Natural killer cell treated with Interleukin-12 subunit alpha and Interleukin-12 subunit beta and Interleukin-15 and Interleukin-18, amount 100 ng/mL, for 72 hours (primary cell): ENCODE measurements at places on chromosomes 13 and 19.

DNA sequence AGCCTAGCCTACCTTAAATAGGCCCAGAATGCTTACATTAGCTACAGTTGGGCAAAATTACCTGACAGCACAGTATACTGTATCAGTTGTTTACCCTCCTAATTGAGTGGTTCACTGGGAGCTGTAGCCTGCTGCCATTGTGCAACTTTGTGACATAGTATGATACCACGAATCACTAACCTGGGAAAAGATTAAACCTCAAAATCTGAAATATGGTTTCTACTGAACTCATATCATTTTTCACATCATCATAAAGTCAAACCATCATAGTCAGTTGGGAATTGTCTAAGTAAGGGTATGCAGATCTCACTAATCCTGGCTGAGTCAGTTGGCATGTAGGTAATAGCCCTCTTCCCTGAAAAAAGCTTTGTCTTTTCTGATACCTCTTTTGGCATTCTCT, 9.2 kb downstream of the PAN3 start:
- DNase-seq = no peak

DNA sequence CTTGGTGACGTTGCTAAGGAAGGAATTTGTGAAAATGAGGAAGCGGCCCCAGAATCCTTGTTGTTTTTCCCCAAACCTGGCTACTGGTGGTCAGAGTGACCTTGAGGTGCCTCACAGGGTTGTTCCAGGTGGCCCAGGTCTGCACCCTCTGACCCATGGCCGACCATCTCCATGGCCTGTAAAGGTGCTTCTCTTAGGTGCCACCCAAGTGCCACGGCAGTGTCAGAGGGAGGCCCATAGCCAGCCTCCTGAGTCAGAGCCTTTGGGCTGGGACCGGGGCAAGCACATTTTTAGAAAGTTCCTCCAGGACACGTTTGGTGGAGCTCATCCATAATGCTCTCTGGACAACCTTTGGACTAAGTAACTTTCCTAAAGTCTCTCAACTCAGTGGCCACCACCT, 83.9 kb upstream of the IRS2 start:
- DNase-seq = no peak

- DNase-seq = no peak
Measured at GRCh38 chr13:38685974-38686576, 802 bp upstream of the FREM2 start.

DNA sequence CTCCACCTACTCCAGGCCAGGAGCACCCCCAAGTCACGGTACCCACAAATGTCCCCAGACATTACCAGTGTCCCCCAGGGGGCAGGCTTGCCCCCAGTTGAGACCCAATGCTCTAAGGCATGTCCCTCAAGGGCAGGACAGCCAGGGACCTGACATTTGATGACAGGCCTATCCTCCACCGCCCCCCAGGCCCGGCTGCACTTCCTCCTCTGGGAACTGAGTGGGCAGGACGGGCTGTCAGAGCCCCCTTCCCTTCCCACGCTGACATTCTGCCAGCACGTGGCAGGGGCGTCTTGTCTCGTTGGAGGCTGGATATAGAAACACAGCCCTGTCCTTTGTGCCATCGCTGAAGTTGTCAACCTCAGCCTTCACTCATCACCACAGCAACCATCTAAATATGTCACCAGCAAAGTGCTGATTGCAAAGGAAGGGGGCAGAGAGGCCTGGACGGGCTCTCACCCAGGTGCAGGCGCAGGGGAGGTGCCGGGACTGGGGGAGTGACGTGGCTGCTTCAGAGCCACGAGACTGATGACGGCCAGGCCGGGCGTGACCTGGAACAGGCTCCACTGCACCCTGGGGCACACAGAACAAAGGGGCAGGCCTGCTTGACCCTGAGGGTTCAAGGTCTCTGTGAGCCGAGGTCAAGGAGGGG, 38.4 kb downstream of the GNG7 start:
- DNase-seq = no peak

DNA sequence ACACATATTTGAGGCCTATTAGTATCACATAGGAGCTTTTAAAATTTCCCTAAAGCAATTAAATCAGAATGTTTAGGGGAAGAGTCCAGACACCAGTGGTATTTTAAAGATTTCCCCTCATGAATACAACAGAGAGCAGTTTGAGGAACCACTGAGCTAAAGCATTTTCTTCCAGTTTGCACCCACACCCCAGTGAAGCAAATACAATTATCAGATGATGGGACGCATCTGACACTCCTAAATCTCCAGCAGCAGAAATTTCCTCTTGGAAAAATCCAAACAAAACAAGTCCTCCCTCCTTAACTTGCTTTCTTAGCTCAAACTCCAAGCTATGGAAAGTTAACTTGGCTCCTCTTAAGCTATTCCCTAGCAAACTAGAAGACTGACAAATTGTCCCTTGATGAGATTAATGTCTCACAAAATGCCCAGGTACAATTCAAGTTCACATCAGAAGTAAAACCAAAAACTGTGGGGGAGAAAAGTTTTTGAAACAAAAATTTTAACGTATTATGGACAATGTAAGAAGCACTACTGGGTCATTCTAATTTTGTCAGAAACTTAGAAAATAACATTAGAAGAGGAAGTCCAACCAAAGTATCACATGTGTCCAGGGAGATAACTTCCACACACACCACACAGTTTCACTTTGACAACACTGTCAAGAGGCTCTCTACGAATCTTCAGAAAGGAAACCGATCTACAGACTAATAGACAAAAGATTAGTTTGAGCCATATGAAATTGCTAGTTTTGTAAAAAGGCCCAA, 74.1 kb downstream of the ABCC4 start:
- no peak for DNase-seq

- DNase-seq = no peak
Measured at GRCh38 chr13:93226065-93226622, 463 bp upstream of the GPC6 start.

DNA sequence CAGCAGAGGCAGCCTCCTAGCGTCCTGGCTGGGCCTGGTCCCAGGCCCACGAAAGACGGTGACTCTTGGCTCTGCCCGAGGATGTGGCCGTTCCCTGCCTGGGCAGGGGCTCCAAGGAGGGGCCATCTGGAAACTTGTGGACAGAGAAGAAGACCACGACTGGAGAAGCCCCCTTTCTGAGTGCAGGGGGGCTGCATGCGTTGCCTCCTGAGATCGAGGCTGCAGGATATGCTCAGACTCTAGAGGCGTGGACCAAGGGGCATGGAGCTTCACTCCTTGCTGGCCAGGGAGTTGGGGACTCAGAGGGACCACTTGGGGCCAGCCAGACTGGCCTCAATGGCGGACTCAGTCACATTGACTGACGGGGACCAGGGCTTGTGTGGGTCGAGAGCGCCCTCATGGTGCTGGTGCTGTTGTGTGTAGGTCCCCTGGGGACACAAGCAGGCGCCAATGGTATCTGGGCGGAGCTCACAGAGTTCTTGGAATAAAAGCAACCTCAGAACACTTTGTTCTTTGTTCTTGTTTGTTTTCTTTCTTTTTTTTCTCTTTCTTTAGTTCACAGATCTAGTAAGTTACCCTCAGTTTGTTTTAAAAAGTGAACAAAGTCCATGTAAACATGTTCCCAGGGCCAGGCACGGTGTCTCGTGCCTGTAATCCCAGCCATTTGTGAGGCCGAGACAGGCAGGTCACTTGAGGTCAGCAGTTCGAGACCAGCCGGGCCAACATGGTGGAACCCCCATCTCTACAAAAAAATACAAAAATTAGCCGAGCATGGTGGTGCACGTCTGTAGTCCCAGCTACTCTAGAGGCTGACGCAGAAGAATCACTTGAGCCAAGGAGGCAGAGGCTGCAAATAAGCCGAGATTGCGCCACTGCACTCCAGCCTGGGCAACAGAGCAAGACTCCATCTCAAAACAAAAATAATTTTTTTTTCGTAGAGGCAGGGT, 10.2 kb downstream of the ANGPTL4 start:
- no peak for DNase-seq

GRCh38 chr13:95485045-95485517, 67.4 kb upstream of the CLDN10 start:
- DNase-seq = no peak

DNA sequence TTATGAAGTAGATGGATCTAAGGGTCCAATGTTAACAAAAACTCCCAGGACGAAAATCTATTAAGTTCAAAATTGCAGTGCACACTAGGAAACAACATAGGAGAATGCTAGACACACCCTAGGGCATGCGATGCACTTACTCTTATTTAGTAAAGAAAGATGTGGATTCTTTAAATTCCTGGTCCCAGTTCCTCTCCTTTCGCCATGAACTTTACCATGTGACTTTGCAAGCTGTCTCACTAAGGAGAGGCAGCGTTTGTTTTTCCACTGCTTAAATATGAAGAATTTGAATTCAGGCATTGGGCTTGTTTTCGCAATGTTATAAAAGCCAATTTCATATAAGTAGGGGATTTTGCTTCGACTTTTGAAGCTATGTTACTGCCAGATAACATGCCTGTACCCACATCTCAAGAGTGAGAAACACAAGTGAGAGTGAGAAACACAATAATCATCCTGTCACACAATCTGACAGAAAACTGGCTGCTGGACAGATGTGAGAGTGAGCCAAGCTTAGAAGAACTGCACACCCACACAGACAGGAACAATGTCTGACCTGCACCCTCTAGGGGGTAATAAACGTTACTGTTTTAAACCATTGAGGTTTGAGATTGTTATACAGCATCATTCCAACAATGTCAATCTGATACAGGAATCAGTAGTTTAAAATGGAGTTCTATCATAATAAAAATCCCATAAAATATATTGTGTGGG, 1308.4 kb downstream of the SLITRK5 start:
- DNase-seq = peak; percentile 63

DNA sequence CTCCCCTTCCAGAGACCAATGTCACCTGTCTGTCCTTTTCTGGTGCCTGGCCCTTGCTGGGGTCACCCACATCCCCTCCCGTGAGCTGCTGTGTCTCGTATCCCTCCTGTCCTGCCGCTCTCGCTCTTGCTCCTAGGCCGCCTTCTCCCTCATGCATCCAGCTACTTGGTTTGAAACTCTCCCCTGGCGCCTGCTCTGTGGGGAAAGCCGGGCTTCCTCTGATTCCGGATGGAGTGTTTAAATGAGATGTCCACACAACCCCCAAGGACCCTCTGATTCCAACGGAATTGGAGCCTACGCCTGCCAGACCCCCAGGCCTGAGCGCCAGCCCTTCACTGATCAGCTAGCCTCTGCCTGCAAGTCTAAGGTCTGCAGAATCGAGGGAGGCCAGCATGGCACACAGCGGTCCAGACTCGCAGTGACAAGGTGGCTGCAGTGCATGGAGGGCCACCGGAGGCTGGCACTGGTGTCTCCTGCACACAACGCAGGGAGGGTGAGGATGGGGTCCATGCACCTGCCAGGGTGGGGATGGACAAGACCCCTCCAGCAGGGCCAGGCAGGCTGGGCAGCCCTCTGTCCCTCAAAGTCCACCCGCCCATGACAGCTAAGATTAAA, 47.2 kb downstream of the RFX2 start:
- DNase-seq = no peak

DNA sequence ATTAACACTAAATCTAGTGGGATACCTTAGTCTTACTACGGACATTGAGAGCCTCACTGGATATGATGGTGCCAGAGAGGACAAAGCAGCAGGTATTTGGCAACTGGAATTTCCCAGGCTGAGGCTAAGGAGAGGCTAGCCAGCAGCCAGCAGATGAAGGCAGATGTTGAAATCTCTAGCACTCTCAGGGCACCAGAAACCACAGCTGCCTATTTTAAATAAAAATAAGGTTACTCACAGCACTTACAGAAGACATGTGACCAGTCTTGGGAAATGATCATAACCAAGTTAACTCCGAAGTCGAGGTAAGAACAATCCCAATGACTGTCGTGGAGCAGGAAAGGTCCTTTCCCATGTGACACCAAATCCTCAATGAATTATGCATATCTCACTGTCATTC, 1726.0 kb downstream of the EFNB2 start:
- no peak for DNase-seq

DNA sequence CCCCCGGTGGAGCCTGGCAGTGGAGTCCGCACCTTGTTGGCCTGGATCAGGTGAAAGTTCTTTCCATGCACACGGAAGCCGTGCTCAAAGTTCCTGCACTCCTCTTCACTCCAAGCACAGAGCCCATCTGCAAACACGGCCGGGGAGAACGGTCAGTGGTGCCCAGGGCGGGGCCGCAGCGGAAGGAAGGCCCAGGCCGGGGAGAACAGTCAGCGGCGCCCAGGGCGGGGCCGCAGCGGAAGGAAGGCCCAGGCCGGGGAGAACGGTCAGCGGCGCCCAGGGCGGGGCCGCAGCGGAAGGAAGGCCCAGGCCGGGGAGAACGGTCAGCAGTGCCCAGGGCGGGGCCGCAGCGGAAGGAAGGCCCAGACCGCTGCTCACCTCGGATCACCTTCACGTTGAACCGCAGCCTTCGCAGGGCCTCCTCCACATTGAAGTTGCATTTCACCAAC, 20.6 kb upstream of the PLPP2 start:
- DNase-seq = no peak

- DNase-seq = peak; percentile 62
Measured at GRCh38 chr13:32645854-32646253, 59.6 kb downstream of the PDS5B start.

DNA sequence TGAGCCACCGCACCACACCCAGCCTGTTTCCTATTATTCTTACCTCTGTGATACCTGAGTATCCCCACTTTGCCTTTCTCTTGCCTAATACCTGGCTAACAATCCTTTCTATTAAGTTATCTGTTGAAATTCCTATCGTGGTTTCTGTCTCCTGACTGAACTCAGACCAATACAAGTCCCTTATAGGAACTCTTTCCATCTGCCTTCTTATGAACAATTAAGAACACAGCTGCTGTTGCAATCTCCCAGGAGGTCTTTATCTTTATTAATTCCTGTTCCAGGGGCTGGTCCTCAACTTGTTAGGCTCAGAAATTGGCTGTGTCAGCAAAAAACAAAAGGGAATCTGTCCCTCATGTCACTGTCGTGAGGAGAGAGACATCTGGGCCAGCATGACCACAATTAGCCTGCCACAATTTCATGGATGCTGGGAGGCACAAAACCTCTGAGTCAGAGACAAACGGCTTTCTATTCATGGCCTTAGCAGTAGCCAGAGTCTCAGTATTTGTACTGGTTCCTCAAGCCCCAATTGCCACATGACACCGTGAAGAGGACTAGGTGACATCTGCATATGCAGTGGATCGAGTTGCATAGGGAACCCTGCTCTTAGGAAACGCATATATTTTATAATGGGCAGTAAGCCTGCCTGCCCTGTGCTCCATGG, 58.2 kb downstream of the NUFIP1 start:
- no peak for DNase-seq

DNA sequence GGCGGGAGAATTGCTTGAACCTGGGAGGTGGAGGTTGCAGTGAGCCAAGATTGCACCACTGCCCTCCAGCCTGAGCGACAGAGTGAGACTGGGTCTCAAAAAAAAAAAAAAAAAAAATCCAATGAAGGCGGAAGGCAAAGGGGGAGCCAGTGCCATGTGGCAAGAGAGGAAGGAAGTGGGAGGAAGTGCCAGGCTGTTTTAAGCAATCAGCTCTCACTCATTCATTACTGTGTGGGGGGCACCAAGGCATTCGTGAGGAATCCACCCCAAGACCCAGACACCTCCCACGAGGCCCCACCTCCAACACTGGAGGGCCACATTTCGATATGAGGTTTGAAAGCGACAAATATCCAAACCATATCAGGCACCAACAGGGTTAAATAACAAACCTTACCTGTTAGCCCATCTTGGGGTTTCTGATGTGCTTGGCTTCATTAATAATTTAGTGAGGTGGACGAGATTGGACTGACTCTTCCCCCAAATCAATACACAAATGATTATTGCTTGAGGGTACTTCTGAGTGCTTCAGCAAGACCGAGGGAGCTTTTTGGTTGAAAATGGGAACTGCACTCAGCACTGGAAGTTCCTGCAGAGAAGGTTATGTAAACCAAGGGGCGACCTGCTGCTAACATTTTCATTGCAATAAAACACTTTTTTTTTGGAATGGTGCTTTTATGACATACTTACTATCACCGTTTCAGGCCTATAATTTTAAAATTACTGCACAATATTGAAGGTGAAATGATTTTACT, 7.5 kb upstream of the LRP3 start:
- DNase-seq = no peak
